ENCODE measurements at places on chromosomes 3 and 15.

GRCh38 chr3:169666376-169667165 is 3.1 kb upstream of the MECOM start:
- no peak for DNase-seq

DNA sequence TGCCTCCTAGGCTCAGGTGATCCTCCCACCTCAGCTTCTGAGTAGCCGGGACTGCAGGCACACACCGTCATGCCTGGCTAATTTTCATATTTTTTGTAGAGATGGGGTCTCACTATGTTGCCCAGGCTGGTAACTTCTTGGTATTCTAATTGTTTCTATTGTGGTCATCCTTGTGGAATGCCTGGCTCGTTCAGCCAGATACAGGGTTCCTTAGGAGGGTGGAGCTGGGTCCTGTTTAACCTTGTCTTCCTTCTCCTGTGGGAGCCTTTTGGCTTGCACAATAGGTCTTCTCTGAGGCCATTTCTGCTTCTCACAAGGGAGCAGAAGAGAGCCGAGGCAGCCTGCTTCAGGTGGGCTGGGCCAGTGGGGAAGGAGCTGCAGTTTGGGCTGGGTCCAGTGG is 15.7 kb downstream of the PLEKHO2 start:
- DNase-seq: no peak

DNA sequence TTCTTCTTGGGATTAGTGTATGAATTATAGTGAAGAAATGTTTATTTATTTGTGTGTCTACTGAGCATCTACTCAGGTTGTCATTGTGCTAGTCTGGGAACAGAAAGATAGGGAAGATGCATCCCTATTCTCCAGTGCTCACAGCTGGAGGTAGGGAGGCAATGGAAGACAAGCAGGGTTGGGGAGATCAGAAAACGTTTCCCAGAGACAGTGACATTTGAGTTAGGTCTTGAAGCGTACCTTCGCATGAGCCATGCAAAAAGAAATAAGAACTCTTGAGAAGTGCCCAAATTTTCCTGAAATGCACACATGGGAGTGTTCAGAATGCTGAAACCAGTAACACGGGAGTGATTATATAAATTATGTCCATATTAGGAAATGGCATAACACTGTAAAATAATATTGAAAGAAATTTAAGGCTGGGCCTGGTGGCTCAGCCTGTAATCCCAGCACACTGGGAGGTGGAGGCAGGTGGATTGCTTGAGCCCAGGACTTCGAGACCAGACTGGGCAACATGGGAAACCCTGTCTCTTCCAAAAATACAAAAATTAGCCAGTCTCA is 5.3 kb upstream of the CEMIP start:
- no peak for DNase-seq

- peak; percentile 36 for DNase-seq
These were observed 123.5 kb downstream of the DLG1 start for GRCh38 chr3:197174927-197175326.

DNA sequence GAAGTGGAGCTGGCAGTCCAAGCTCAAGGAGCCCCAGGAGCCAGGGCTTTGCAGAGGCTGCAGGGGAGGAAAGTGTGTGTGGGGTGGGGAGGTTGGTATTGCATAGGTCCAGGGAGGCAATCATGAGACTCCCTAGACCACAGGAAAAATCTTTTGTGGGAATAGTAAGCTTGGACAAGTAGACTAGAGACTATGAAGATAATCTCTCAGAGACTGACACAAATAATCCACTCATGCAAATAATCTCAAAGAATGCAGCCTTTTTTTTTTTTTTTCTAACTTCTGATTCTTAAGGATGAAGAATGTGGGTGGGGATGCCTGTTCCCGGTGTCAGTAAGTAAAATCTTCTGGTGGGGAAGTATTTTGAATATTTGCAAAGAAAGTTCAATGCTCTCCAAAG is 113.7 kb downstream of the GREM1 start:
- no peak for DNase-seq

GRCh38 chr15:90316139-90316538 is 35.9 kb upstream of the ZNF774 start:
- no peak for DNase-seq

GRCh38 chr3:128285042-128285966 is 132.0 kb downstream of the EEFSEC start:
- DNase-seq: no peak

- DNase-seq: no peak
These were observed 168.2 kb downstream of the KLF13 start for GRCh38 chr15:31494786-31495185.

- DNase-seq: peak; percentile 52
These were observed 2.5 kb upstream of the RFTN1 start for GRCh38 chr3:16515885-16516420.

- DNase-seq: peak; percentile 83
These were observed 961.0 kb upstream of the CFAP20DC start for GRCh38 chr3:60010781-60011180.

Data from GM12865 (cell line).